Glutamatergic neuron (in vitro differentiated cells): ENCODE measurements at places on chromosomes 6 and 20.

DNA sequence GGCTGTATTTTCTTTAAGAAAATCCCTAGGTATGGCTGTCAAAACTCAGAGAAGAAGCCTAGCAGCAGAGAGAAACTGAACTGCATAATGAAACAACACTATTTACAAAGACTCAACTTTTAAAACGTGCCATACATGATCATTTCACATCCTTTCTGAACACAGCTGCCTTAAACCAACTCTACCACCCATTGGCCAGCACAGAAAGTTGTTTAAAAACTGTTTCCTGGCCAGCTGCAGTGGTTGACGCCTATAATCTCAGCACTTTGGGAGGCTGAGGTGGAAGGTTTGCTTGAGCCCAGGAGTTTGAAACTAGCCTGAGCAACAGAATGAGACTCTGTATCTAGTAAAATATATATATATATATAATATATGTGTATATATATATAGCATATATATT, 336.4 kb upstream of the SOX4 start:
- no peak for DNase-seq

- DNase-seq = no peak
These were observed 105.5 kb downstream of the AGPAT4 start for GRCh38 chr6:161168281-161168891.

DNA sequence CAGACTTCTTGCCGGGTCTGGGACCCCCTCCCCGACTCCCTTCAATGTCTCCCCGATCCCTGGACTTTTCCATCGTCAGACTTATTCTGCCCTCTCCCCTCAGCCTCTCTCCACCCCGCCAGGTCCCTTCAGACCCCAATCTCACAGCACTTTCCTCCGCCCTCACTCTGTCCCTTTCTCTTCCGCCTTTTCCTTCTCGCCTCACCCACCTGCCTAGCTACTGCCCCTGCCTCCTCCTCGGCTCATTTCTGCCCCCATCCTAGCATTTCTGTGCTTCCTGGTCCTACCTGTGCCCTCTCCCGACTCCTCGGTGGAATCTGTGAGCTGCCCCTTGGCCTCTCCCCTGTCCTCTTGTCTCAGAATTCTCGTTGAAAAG, 616 bp downstream of the CHMP4B start:
- no peak for DNase-seq

GRCh38 chr6:16396497-16397319, 158.3 kb downstream of the GMPR start:
- DNase-seq = no peak
